Stimulated activated CD8-positive, alpha-beta memory T cell treated with anti-CD3 and anti-CD28 coated beads, Interleukin-15, amount 100 ng/mL, for 24 hours (primary cell): ENCODE measurements at places on chromosomes 3 and 15.

DNA sequence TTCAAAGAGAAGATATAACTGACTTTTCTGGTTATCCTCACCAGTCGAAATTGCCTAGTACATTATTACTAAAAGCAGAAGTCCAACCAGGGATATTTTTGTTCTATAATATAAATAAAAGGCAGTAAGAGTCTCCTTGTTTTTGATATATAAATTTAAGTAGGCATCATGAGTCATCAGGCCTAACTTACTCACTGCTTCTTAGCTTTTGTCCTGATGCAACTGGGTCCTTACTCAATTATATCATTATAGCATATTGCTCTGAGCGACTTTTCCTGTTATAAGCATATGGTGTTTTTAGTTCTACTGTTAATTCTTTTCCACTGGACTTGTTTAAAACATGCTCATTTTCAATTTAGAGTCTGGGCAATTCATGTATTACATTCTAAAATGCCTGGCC is 910.1 kb downstream of the MCTP2 start:
- no peak for DNase-seq

DNA sequence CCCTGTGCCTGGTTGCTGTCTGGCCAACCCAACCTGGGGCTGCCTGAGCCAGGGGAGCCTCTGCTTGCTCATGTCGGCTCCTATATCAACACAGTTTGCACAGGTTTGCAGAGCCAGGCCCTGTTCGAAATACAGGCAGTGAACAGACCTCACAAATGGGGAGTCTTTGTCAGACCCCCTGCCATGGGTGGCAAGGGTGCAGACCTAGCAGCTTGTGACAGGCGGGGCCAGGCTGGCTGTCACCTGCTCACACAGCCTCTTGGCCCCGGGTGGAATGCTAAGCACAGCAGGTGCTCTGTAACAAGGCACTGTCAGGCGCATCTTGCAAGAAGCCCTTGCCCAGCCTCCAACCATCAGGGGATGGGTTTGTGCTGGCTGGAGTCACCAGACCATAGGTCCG is 47.3 kb downstream of the BDH1 start:
- DNase-seq, result no peak

- no peak for DNase-seq
Measured at GRCh38 chr15:42849836-42850235, 70.7 kb downstream of the TTBK2 start.

DNA sequence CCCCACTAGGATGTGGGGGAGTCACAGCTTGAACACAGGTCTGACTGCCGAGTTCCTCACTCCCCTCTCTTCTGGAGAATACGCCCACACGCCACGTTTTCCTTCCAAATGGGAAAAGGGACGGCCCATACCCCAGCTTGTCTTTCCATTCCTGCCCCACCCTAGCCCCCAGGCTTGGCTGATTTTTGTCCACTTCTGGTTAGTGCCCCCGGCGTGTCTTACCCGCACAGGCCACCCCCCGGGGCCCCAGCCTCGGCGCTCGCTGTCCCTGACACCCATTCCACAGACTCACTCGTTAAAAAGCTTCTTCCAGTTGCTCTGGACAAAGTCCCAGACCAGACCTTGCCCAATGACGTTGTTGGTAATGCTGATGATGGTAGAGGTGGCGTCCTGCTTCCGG is 14.5 kb downstream of the MESP2 start:
- no peak for DNase-seq

GRCh38 chr3:84318273-84318809 is 640.4 kb upstream of the CADM2 start:
- no peak for DNase-seq

DNA sequence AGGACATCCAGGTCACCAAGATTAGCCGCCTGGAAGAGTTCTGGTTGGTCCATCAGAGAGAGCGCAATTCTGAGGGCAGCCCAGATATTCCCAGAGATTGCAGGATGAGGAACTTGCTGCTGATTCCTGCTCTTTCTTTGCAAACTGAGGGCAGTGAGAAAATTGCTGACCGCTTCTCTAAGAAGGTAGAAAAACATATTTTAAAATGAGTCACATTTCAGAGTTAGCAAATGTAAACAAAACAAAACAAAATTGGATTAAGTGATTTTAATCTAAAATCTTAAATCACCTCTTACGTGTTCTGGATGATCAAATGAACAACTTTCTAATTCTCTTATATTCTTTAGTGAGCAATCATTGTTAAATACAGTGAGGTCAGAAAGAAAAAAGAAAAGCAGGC is 149.0 kb downstream of the USP13 start:
- DNase-seq, result no peak

DNA sequence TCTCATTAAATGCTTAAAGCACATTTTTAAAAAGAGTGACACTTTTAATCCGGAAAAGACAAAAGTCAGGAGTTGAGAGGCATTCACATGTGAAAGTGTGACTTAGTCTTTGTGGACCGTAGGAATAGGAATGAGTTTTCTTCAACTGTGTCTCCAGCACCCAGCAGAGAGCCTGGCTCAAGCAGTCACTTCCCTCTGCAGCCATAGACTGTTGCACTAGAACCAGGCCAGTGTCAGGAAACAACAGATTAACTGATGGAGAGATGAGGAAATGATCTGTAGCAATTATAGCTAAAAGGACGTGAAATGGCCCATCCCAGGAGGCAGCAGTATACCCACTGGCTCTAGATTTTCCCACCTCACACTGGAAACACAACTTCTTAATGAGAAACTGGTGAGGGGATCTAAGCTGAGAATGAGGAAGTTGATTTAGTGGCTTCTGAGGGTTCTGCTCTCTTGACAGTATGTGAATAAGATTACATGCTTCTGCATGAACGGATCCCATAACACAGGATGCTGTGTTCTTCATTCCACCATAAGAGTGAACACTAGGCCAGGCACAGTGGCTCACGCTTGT is 19.8 kb downstream of the CFAP92 start:
- DNase-seq, result no peak

- DNase-seq, result no peak
Measured at GRCh38 chr3:193190146-193190786, 50.8 kb upstream of the PLAAT1 start.

- no peak for DNase-seq
Measured at GRCh38 chr3:62167566-62168262, 205.6 kb downstream of the FEZF2 start.

DNA sequence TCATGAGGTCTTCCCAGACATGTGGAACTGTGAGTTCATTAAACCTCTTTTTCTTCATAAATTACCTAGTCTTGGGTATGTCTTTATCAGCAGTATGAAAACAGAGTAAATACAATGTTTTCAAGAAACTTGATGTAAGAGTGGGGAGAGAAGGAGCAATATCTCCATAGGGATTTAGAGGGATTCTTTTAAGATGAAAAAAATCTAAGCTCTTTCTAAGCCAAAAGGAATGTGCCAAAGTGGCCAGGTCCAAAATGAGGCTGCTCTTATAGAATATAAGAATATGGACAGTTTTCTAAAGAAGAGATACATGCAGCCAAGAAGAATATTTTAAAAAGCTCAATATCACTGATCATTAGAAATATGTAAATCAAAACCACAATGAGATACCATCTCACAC is 23.9 kb upstream of the RYK start:
- no peak for DNase-seq

GRCh38 chr3:11045536-11045935 is 53.0 kb downstream of the SLC6A1 start:
- no peak for DNase-seq

DNA sequence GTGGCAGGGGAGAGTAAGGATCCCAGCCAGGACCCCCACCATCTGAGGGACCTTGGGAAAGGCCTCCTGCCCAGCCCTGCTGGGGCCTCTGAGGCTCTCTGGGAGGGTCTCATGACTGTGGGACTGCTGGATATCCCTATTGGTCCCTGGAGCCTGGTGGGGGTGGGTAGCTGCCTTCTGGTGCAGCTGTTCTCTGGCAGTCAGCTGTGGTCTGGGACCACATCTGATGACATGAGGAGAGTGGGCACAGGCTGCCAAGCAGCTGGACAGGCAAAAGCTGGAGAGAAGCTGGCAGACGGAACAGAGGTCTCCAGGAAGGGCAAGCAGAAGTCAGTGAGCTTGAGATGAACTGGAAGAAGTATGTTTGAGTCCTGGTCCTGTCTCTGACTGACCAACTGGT is 22.4 kb downstream of the PLEKHO2 start:
- DNase-seq, result no peak

GRCh38 chr3:112979244-112979832 is 4.4 kb upstream of the CD200R1 start:
- no peak for DNase-seq

- DNase-seq, result no peak
Measured at GRCh38 chr15:49430046-49430445, 7.0 kb downstream of the FGF7 start.

GRCh38 chr15:91624353-91624968 is 229.0 kb upstream of the SLCO3A1 start:
- no peak for DNase-seq

DNA sequence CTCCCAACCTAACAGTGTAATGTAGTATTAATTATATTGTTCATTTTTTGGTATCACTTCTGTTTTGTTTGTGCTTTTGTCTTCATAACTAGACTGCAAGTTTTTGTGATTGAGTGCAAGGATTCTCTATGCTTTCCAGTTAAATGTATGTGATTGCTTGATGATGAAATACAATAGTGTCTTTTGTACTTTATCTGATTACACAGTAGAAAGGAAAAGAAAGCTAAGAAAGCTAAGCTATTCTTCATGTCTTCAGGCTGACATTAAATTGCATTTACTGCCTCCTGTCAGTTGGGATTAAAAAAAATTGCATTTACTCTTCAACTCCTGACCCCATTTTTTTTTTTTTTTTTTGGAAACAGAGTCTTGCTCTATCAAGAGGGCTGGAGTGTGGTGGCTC is 28.5 kb downstream of the RTF1 start:
- no peak for DNase-seq

- DNase-seq, result no peak
Measured at GRCh38 chr3:196020373-196020772, 61.5 kb downstream of the TFRC start.

DNA sequence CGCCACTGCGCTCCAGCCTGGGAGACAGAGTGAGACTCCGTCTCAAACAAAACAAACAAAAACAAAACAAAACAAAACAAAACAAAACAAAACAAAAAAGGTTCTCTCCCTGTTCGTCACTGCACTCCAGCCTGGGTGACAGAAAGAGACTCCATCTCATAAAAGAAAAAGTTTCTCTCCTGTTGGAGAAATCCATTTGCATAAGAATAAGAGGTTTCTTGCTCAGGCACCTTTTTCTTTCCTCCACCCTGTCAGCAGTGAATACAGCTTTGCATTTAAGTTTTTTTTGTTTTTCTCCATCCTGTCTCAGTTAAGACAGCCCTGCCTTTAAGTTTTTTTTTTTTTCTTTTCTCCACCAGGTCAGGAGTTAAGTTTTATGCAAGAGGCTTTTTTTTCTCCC is 109.5 kb downstream of the DPH6 start:
- no peak for DNase-seq

- DNase-seq, result no peak
Measured at GRCh38 chr3:188421836-188422540, 268.0 kb downstream of the LPP start.

- DNase-seq, result no peak
Measured at GRCh38 chr3:12875857-12876836, 34.8 kb upstream of the RPL32 start.

- DNase-seq, result no peak
Measured at GRCh38 chr3:9180764-9181117, 68.7 kb downstream of the SRGAP3 start.

DNA sequence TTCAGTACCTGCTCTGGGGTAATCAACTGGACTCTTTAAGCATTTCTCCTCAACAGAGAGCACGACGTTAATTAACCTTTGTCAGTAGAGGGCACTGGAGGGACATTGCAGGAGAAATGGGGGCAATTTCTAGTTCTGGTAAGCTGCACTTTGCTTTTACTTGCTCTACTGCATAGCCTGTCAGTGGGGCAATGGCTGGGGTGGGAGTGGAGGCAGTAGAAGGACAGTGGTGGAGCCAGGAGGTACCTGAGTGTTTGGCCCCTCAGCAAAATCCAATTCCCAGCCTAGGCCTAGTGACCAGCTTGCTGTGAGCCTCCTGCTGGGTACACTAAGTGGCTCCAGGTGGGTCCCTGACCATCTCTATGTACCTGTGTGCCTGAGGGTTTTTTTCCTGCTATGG is 18.3 kb upstream of the MED12L start:
- DNase-seq, result no peak

GRCh38 chr15:38781196-38781595 is 216.6 kb upstream of the RASGRP1 start:
- DNase-seq, result no peak

- no peak for DNase-seq
Measured at GRCh38 chr3:173253471-173253870, 112.4 kb upstream of the SPATA16 start.

- DNase-seq, result no peak
Measured at GRCh38 chr3:25096536-25096935, 331.5 kb upstream of the RARB start.

GRCh38 chr3:36317915-36318314 is 62.4 kb upstream of the STAC start:
- DNase-seq, result no peak

DNA sequence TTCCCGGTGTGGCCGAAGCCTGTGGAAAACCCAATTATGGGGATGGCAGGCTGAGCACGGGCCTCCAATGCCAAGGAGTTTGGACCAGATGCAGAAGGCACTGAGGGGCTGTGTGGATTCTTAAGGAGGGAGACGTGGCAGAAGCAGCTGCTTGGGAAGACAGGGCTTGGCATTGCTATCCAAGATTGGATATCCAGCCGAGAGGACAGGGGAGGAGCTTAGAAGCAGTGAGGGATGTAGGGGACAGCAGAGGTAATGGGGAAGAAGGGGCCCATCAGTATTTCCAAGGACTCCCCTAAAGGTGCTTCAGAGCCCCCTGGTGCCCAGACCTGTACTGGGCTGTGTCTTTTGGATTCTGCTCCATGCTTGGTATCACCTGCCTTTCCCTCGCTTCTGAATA is 112.8 kb upstream of the TLE3 start:
- DNase-seq, result no peak

DNA sequence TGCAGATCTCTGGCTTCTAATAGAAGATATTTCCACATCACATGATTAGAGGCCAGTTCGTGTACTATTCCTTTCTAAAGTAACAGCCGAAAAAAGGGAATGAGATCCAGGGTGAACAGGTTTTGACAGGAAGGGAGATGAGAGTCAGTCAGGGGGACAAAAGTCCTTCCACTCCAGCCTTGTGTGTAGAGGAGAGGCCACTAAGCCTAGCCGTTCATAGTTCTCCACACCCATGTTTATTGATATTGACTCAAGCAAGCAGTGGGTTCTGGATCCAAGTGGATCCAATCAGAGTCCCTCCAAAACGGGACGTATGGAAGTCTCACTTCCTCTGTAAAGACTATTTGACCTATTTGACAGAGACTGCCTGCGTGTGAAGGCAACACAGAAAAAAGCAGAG is 80.4 kb upstream of the LRIG1 start:
- no peak for DNase-seq
